ENCODE measurements at places on chromosomes 7 and 10.

- no peak for DNase-seq
Observed at GRCh38 chr10:73095481-73096021, 1.1 kb downstream of the P4HA1 start.

GRCh38 chr10:31820096-31820495 lies 108.5 kb downstream of the ARHGAP12 start:
- no peak for DNase-seq

GRCh38 chr7:48398191-48398590 lies 226.9 kb downstream of the ABCA13 start:
- no peak for DNase-seq

- DNase-seq: no peak
Observed at GRCh38 chr10:61000769-61001730, 57.1 kb upstream of the RHOBTB1 start.

DNA sequence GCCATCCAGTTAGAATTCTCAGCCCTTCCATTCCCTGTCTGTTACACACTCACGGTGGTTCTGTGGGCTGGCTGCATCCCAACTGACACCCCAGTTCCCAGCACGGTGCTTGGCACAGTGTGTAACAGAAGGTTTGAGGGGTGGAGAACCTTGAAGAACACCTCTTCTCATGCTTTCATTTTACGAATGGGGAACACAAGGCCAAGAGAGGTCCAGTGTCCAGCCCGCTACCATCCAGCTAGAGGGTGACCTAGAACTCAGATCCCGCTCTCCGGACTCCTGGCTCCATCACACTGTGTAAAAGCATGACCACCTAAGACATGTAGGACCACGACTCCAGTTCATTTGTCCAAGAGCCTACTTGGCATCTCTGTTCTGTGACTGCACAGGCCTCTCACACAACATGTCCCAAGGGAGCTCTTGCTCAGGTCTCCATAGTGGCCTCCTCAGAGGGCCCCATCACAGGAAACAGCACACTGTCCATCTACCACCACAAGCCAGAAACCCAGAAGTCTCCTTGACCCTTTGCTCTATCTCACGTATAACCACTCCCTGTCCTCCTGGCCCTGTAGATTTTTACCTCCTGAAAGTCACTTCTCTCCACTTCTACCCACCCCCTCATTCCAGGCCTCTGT lies 2.8 kb upstream of the CDH23 start:
- no peak for DNase-seq

- no peak for DNase-seq
Observed at GRCh38 chr10:52621635-52622079, 150.9 kb downstream of the MBL2 start.

DNA sequence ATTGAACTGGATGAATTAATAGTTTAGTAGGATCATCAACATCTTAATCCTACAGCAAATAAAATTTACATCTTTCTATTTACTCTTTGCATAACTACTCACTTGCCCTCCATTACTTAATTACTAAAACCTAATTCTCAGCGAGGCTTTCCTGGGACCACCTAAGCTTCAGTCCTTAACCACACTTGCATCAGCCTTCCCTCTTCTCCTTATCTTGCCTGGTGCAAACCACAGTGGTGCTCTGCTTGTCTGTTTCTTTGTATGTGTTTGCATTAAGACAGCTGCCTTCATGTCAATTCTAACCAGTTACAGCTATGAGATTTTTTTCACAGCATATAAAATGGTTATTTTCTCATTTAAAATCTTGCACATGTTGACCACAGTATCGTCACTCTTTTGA lies 72.6 kb upstream of the ZNF92 start:
- no peak for DNase-seq

- no peak for DNase-seq
Observed at GRCh38 chr7:128887169-128888038, 23.1 kb downstream of the KCP start.
